Activated effector memory CD4-positive, alpha-beta T cell treated with anti-CD3 and anti-CD28 coated beads, Interleukin-2, amount 50 U/mL, for 16 hours (primary cell): ENCODE measurements at places on chromosomes 13 and 19.

DNA sequence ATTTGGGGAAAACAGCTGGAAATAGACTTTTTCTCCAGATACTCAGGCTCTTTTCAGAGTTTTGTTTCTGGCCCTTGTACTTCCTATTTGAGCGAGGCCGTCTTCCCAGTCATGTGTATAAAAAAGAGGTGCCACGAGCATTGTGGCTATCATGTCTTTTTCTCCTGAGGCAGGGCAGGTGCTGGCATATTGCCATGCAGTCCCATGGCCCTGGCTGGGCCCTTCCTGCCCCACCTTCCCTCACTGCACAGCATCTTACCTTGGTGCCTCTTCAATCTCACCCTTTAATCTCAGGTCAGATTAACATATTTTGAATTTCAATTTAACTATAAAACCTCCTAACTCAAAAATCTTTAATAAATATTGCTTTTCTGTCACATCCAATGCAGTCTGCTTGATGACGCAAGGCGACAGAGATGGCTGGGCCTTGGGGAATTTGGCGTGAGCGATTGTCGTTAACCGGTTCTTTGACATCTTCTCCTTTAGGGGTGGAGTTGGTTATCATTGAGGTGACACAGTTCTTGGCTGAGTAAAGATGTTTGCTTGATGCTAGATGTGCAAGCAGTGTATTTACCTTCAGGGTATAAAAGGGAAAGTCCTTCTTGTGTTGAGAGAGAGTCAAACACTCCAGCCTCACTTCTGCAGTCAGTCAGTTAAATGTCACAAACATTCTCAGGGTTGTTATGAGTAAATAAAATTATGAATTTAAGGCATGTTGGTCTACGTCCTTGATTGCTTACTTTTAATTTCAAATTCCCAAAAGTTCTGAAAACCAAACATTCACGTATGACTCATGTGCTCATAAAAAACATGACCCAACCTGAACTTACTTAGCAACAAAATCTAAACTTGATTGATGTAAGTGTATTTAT is 289.9 kb downstream of the MYO16 start:
- DNase-seq = no peak

- DNase-seq = peak; percentile 1
These were observed 2.3 kb downstream of the ATP11A start for GRCh38 chr13:112692104-112692503.

DNA sequence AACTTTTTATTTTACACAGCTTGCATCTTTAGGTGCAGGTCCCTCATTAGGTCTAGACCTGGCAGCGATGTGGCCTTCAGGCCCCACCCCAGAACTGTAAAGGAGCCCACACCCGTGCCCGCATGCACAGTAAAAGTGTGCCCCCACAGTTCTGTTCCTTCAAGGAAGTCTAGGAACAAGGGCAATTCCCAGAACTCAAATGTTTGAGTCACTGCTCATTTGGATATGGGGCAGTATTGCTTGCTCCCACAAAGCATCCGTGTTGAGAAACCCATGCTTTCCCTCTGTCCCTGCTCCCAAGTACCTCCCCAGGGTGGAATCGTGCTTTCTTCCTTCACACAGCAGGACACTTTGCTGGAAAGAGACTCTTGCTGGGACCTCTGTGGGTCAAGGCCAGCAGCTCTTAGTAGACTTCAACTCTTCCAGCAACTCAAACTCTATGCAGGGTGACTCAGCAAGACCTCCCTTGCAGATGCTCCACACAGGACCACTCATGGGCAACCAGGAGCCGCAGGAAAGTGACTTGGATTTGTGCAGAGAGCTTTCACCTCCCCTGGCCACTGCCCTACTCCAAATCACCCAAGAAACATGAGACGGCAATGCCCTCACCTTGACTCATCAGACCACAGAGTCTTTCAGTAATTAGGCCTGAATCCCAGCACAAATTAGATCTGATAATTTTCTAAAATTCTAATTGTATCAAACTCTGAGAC is 12.3 kb downstream of the SLC7A1 start:
- DNase-seq = no peak

GRCh38 chr13:58500938-58501337 is 869.4 kb downstream of the PCDH17 start:
- no peak for DNase-seq

DNA sequence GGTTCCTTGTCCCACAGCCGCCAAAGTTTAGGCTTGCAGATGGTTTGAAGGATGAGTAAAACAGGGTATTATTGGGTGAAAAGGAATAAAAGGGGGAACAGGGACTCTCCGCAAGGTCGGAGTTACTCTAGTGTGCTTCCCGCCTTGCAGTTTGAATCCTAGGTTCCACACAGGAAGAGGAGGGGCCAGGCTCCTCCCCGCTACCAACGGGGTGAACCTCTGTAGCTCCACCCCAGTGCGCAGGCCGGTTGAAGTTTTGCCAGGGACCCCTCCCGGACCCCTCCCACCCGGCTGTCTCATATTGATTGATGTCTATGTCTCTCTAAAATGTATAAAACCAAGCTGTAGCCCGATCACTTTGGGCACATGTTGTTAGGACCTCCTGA is 11.6 kb upstream of the GTF2F2 start:
- DNase-seq = no peak

GRCh38 chr13:112836940-112837339 is 132.1 kb upstream of the MCF2L start:
- DNase-seq = no peak

GRCh38 chr19:6393983-6394412 is 1.0 kb upstream of the GTF2F1 start:
- DNase-seq = peak; percentile 89

DNA sequence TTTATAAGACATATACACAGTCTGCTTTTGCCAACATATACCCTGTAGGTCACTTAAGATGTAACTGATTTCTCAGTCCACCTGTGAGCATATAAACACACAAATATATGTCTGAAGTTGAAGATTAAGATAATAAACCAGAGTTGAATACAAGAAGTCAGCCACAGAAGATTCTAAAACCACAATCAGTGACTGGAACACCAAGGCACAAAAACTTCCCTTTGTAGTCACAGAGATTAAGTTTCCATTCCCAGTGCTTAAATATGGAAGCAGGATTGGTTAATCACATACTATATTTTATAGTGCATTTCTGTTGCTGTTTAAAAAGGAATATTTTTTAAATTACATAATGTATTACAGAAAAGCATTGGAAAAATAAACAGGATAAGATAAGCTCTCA is 39.9 kb downstream of the MTMR6 start:
- DNase-seq = no peak
